Activated T-helper 9 cell treated with anti-CD3 and anti-CD28 coated beads, Interleukin-2, amount 50 U/mL, for 16 hours (primary cell): ENCODE measurements at places on chromosomes 2 and 18.

GRCh38 chr2:168166902-168167510 is 80.4 kb downstream of the STK39 start:
- no peak for DNase-seq

GRCh38 chr2:118443596-118443995 is 355.3 kb downstream of the INSIG2 start:
- no peak for DNase-seq

DNA sequence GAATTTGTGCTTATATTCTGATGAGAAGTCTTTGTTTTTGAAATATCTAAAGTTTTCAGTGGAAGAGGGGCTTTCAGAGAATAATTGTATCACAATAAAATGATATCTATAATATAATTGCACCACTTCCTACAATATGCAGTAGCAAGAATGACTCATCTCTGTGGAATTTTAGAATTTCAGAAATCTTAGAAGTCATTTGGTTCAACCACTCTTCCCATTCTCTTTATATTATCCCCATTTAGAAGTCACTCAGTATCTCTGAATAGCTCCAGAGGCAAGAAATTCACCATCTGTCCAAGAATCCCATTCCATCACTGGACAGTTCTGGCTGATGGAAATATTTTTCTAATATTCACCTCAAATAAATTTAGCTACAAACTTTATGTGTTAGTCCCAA is 59.3 kb upstream of the CCDC68 start:
- DNase-seq, result no peak

- no peak for DNase-seq
These were observed 3.1 kb downstream of the RPRD1A start for GRCh38 chr18:36064027-36064808.

DNA sequence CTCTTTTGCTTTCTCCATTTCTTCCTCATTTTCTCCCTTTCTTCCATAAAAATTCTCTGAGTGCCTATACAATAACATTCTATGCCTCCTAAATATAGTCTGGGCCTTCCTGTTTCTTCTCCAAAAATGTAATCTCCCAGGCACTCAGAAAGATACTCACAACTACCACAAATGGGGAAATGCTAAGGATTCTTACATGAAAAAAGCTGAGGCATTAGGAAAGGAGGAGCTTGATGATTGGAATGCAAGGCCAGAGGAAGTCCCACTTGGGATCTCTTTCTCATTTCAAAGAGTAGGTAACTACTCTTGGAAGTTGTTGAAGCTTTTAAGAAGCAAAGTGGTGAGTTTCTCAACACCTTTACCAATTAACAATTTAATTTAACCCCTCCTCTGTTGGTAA is 3.4 kb downstream of the VSNL1 start:
- no peak for DNase-seq

DNA sequence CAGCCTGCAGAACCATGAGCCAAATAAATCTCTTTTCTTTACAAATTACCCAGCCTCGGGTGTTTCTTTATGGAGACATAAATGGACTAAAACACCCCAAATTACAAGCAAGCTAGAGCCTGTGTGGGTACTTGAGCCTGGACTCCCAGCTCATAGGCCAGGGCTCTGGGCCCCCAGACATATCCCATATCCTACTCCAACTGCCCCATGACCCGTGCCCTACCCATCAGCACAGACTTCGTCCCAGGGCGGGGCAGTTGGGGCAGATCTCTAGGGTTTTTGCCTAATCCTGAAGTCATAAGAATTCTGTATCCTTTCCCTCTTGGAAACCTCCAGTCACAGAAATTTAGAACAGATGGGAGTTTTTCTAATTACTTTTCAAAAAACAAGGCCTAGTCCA is 90.7 kb downstream of the DDX1 start:
- DNase-seq, result no peak

GRCh38 chr2:128442891-128443302 is 124.2 kb upstream of the HS6ST1 start:
- no peak for DNase-seq

GRCh38 chr18:44807766-44808165 is 127.1 kb downstream of the SETBP1 start:
- DNase-seq, result no peak

DNA sequence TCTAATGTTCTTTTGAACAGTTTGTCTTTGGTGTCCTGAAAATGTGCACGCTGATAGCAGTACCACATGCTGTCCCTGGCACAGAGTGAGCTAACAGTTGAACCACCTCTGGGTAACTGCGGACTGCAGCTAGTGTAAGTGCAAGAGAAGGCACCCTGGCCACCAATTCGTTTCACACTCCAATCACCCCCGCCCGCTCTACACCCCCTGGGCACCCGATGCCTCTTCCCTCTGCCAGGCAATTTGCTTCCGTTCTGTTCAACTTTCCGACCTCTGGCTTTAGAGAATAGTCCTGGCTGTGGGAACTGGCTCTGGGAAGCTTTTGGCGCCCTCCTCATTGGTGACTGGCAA is 1.4 kb downstream of the DOCK10 start:
- DNase-seq, result peak; percentile 29

- no peak for DNase-seq
These were observed 47.4 kb downstream of the SLC35F5 start for GRCh38 chr2:113709022-113709421.

DNA sequence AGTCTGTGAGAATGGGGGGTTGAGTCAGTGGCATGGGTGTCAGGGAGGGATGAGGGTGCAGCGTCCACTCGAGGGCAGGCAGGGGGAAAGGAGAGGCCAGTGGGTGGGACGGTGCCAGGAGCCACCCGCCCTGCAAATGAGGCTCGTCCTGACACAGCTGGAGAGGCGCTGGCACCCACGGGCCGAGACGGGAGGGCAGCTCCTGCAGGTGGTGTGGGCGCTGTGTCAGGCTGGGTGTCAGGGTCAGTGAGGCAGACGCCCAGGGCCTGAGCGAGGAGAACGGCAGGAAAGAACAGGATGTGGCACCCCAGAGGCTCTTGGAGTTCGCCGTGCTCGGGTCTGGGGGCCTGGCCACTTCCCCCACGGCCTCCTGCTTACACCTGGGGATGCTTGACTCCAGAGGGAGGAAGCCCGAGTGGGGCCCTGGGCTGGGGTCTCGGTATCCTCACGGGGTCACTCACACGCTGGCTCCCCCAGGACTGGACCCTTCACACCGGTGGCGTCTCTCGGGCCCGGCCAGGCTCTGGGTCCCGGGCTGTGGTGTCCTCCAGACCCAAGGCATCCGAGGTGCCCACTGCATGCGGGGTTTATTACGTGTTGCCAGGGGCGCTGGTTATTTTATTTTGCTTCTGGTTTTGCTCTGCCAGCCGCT is 130.5 kb upstream of the CTDP1 start:
- no peak for DNase-seq

DNA sequence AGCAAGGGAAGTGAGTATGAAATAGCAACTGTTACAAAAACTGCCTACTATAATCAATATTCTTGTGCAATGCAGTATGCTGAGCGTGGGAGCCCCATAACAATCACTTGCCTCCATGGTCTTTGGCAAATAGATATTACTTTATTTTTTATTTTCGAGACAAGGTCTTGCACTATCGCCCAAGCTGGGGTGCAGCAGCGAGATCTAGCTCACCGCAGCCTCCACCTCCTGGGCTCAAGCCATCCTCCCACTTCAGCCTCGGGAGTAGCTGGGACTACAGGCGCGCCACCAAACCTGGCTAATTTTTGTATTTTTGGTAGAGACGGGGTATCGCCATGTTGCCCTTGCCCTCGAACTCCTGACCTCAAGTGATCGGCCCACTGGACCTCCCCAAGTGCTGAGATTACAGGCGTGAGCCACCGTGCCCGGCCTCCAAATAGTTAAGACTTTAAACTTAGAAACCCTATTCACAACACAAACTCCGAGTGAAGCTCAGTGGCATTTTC is 1.2 kb upstream of the CCNT2 start:
- peak; percentile 0 for DNase-seq

DNA sequence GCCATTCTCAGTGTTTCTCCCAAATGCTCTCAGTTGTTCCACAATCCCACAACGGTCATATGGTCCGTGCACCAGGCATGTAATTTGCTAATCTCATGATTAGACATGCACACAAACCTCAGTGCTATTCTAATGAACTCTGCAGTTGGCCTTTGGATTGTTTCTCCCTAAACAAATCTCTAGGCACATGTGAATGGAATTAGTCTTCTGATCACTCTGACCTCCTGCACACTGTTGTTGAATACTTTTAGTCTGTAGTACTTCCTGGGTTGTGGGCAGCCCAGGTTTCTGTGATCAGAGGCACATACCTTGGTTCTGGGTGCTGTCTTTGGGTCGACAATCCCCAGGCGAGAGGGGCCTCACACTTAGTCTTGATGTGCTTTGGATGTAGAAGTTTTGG is 498.7 kb upstream of the SPRED2 start:
- DNase-seq, result no peak

GRCh38 chr2:224055101-224055500 is 16.0 kb upstream of the SERPINE2 start:
- no peak for DNase-seq

- DNase-seq, result no peak
These were observed 72.1 kb downstream of the STPG4 start for GRCh38 chr2:47083005-47083404.

- DNase-seq, result no peak
These were observed 72.1 kb upstream of the CTDP1 start for GRCh38 chr18:79607361-79607952.

- DNase-seq, result no peak
These were observed 92.7 kb upstream of the KLF7 start for GRCh38 chr2:207258263-207258991.

GRCh38 chr2:177675350-177675821 is 282.8 kb downstream of the AGPS start:
- no peak for DNase-seq

GRCh38 chr2:219997341-219997851 is 370.0 kb downstream of the SLC4A3 start:
- DNase-seq, result no peak

DNA sequence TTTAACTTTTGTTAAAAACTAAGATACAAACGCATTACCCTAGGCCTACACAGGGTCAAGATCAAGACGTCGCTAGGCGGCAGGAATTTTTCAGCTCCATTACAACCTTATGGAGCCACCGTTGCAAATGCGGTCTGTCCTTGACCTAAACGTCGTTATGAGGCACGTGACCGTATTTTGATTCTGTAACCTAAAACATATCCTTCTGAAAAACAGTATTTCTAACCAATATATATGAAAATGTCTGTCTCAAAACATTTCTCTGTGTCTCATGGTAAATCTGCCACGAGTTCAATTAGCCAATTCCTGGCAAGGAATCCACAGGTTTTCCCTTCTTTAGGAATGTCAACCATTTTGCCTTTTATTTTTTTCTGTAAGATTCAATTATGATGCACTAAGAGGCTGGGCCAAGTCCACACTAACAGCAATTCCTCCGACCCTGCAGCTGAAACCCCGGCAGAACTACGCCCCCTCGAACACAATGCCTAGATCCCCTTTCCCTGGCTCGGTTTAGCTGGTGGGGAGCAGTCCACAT is 1.7 kb downstream of the RTN4 start:
- no peak for DNase-seq

DNA sequence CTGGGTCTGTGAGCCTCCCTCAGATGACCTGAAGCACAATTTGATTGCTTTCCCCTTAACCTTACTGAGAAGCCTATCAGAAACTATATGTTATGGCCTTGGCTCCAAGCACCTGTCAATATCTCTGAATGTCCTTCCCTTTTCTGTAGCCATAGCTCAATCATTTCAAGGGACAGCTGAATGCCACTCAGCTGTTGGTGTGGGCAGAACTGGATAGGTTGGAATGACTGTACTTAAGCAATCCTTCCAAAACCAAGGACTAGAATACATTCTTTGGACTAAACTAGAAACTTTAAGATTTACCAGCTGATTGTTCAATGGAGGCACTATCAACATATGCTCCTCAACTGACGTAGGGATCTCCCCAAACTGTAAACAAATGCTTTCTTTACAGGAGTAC is 159.4 kb downstream of the THADA start:
- no peak for DNase-seq

GRCh38 chr2:212921061-212921460 is 230.4 kb downstream of the IKZF2 start:
- no peak for DNase-seq
